ENCODE measurements at places on chromosomes 7 and 10.
A peak's percentile ranks its signal among the peaks of the same experiment; 100 is the strongest.

GRCh38 chr10:108782411-108782810, 1140.9 kb downstream of the XPNPEP1 start:
- DNase-seq, result no peak

DNA sequence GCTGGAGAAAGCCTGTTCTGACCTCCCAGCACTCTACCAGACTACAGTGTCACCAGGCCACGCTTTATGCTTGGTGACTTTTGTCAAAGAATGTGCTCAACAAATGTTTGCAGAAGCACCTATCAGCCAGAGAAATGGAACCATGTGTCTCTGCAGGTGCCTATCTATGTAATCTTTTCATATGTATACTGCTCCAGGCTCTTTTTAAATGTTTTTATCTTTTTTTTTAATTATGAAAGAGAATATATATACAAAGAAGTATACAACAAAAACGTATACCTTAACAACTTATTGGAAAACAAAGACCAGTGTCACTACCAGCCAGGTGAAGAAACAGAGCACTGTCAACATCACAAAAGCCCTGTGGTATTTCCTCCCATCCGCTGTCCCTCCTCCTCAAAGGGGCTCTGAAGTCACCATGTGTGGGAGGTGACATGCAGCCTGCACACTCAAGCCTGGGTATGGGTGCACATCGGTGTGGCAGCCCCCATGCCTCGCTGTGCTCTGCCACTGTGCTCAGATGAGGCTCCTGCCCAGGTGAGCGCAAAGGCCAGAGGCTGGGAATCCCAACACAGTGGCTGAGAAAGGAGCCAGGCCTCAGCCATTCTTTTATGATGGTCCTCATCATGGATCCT, 120.6 kb downstream of the CLEC2L start:
- peak; percentile 50 for DNase-seq

DNA sequence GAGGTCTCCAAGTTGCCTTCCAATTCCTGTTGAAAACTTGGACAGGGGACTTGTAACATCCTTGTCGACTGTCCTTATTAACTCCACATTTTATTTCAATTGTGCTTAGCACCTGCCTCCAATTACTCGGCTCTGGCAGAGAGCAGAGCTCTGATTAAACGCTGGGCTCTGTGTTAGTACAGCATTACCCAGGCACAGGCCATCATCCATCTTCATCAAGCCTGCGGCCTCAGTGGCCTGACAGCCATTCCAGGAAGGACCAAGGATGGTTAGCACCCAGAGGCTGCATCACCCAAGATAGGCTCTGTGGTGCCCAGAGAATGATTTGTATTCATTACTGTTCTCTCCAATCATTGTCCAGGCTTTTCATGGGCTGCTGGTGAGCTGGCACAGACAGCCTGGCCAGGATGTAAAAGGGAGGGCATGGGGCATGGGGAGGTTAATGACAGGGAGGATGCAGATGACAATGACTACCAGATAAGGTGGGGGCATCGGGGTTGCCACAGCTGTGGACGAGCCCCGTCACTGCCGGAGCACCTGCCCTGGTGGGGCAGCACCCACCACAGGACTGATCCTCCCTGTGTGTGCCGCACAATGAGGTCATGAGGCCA, 123.3 kb downstream of the PTPN20 start:
- DNase-seq, result no peak

GRCh38 chr7:144027974-144028373, 20.8 kb upstream of the OR2A5 start:
- no peak for DNase-seq

DNA sequence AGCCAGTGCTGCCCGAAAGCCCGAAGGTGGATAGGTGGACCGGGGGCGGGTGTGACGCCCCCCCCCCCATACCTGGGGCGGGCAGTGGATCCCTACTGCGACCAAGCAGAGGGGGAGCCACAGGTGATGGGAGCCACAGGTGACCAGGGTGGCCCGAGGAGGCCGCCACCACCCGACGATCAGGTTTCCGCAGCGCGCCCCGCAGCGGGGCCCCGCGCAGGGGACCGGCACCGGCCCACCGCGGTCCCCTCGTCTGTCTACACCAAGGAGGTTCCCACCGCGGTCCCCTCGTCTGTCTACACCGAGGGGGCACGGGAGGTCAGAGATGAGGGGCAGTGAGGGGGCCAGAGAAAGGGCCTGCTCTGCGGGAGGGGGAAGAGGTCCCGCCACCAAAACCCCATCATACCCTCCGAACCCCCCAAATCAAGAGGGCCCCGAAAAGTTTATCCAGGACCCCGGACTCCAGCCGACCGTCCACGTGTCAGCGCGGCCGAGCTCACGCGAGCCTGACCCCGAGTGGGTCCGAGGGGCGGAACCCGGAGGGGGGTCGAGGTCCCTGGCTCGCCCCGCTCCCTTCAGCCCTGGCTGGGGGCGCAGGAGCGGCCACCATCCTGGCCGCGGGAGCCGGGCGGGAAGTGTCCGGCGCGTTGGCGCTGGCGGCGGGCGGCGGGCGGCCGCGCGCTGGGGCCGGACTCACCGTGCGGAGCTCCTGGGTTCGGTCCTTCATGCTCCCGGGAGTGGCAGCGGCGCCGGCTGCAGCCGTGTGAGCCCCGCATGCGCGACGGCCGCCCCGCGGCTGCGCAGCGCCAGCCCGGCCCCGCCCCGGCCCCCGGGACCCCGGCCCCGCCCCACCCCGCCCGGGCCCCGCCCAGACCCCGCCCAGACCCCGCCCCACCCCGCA, at the start of gene STX1A:
Gene STX1A (minus strand): TSS at position 765 of the 901 bp plus-strand sequence. CDS start 38 bp downstream, at position 727.
- DNase-seq, result peak; percentile 91

GRCh38 chr10:113494761-113495160, 58.1 kb upstream of the HABP2 start:
- DNase-seq, result peak; percentile 32

DNA sequence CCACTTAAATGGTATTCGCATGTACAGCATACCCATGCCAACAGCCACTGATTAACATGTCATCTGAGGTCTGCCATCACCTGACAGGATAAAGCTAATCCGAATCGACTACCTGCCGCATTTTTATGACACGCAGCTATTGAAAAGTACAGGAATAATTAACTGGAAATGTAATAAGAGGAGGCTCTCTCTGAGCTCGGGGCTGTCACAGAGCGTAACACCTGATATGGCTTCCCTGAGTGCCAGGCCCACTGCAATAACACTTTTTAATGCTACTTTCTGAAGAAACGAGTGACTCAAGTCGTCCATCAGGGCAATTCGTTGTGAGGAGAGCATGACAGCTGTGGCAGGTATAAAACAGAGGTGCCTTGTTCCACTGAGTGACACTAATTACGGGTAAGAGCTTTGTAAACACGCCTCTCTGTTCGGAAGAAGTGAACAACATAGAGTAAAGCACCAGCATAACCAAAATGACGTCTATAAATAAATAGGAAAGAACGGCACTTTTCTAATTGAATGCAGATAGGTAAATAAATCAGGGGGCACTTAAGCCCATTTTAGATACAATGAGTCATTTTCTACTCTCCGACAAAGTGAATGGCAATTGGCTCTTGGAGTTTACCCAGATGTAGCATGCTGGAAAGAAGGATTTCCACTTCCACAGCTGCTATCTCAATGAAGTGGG, 56.5 kb upstream of the CREB5 start:
- no peak for DNase-seq

All from posterior cingulate gyrus (tissue), 11 donors.